ENCODE measurements at places on chromosomes 1 and 21.

DNA sequence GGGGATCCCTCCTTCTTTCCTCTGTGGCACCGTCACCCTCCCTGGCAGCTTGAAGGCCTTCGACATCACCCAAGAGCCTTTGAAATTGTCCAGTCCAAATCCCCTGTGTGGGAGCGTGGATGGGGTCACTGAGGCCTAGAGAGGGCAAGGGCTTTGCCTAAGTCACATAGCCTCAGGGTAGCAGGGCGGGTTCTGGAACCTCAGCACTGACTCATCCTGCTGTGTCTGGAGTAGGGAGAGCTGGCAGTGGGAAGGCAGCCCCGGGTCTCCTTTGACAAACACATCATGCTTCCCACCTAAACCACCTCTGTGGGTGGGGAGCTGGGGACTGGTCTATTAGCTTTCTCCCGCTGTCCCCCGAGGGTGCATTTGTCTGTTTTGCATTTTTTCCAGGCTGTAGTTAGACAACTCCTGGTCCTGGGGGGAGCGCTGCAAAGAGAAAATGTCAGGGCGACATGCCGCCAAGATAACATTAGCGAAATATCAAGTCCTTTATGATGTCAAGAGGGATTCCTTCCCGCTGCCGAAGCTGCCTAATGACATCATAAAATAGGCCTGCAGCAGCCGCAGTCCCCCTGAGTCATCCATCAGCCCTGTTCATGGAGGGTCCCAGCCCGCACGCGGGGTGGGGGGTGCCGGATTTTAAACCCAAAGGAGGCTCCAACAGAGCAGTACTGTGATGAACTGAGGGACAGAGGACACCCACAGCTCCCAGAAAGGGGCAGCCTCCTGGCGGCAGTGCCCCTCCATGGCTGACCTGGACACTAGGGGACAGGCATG is 77.0 kb upstream of the POU3F1 start:
- DNase-seq: no peak

DNA sequence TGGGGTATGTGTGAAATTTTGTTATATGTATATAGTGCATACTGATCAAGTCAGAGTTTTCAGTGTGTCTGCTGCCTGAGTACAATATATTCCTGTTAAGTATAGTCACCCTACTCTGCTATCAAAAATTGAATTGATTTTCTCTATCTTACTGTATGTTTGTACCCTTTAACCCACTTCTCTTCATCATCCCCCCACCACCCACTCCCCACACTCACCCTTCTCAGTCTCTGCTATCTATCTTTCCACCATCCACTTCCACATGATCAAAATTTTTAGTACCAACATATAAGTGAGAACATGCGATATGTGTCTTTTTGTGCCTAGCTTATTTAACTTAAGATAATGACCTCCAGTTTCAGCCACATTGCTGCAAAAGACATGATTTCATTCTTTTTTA is 4.2 kb downstream of the LY9 start:
- no peak for DNase-seq

GRCh38 chr1:51553911-51554310 is 34.8 kb upstream of the EPS15 start:
- no peak for DNase-seq

- DNase-seq: no peak
Observed at GRCh38 chr1:220330265-220330664, 58.0 kb upstream of the RAB3GAP2 start.

DNA sequence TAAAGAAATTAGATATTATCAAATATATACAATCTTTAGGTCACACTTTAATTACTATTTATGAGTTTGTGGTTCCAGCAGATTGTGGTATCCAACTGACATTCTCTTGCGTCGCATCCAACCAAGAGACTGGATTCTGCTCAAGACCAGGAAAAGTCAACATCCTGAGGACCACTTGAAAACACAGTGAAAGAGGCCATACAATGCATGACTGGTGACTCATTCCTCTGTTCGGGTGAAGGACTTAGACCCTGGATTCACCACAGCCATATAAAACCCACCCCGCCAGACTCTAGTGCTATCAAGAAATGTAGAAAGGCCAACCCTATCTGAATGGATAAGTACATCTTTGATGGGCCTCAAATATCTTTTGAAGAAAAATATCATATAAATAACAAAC is 14.5 kb upstream of the CFHR4 start:
- DNase-seq: no peak

DNA sequence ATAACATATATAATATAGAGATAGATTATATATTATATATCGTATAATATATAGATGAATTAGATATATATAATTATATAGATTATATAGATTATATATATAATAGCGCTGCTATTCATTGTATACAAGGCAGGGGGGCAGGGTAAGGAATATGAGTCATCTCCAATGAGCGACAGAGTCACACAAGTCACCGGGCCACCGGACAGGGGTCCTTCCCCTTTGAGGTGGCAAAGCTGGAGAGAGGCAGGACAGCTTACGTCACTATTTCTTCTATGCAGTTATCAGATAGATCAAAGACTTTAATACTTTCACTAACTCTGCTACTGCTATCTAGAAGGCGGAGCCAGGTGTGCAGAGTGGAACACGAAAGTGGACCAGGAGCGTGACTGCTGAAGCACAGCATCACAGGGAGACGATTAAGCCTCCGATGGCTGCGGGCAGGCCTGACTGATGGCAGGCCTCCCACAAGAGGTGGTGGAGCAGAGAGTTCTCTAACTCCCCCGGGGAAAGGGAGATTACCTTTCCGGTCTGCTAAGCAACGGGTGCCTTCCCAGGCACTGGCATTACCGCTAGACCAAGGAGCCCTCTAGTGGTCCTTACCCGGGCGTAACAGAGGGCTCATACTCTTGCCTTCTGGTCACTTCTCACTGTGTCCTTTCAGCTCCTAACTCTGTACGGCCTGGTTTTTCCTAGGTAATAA is 2154.7 kb downstream of the MRPL39 start:
- DNase-seq: no peak

DNA sequence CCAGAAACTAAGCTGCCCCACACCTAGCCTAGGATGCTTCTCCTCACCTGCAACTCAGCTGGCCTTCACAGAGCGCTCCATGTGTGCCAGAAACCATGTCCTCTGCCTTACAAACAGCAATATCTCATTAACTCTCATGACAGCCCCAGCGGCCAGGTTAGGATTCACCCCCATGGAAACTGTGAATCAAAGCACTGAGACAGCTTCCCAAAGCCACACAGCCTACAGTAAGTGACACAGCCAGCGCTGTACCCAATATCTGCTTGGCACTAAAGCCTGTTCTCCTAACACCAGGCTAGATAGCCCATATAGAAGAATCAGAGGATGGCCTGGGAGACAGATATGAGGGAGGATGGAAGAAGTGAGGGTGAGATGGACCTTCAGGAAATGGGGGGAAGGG is 13.5 kb downstream of the KCNN3 start:
- no peak for DNase-seq

- DNase-seq: no peak
Observed at GRCh38 chr1:117342397-117342796, 24.9 kb upstream of the MAN1A2 start.

GRCh38 chr21:36542312-36543101 is 62.6 kb upstream of the CLDN14 start:
- no peak for DNase-seq

DNA sequence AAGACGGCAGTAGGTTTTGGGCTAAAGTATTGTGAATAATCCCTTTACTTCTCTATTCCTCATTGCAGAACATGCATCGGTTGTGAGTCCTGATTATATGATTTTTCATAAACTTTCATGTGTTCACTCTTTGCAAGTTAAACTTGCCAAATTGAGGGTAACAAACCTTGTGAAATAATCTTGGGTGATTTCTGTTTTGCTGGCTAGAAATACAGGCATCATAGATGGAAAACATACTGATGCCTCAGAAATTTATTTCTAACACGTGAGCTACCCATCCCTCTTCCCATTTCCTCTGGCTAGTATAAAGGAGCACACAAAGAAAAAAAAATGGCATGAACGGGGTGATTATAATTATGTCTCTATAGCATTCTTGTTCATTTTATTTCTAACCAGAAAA is 39.6 kb downstream of the RGS5 start:
- DNase-seq: no peak

DNA sequence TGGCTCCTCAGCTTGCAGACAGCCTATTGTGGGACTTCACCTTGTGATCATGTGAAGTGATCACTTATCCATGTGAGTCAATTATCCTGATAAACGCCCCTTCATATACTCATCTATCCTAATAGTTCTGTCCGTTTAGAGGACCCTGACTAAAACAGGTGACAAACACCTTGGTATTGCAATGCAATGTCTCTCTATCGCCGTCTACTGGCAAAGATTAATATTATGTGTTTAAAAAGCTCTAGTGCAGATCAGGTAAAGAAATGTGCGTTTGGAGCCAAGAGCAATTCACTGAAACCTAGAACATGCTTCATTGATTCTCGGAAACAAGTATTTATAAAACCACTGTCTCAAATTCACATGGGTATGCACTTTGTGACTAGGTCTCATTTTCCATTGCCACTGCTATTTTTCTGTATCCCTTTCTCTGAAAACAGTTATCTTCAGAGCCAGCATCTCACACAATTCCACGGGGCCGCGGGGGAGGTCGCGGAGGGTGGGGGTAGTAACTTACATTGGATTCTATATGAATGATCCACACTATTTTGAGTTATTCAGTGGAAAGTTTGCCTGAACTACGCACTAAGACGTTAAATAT is 554.6 kb upstream of the NCAM2 start:
- DNase-seq: no peak

GRCh38 chr1:198754670-198755069 is 115.8 kb downstream of the PTPRC start:
- no peak for DNase-seq

- DNase-seq: no peak
Observed at GRCh38 chr1:165356876-165357275, 361 bp upstream of the LMX1A start.

DNA sequence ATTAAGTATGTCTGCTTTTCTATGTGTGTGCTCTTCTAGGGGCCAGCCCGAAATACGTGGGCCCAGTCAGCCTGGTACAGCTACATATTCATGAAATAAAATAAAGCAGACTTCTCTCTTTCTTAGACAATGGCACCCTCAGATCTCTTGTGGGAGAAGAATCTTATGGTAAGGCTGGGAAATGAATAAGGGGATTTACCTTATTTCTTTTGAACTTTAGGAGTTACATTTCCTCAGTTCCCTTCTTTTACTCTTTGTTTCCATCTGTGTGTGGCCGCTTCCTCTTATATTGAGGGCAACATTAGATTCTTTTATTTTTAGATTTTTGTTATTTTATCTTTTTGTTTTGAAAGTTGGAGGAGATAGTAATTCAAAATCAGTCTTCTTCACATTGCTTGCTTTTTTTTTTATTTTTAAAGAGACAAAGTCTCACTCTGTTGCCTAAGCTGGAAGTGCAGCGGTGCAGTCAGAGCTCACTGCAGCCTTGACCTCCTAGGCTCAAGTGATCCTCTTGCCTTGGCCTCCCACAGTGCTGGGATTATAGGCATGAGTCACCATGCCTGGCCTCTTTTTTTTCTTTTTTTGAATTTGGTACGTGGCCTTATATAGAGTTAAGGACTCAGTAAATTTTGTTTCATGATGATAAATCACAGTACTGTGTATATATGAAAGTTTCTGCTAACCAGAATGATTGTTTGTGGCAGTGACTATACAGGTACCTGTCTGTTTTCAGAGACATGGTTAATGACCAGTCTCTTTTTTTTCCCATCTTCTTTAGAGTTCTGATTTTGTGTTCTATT is 9.1 kb downstream of the LAMC1 start:
- no peak for DNase-seq

DNA sequence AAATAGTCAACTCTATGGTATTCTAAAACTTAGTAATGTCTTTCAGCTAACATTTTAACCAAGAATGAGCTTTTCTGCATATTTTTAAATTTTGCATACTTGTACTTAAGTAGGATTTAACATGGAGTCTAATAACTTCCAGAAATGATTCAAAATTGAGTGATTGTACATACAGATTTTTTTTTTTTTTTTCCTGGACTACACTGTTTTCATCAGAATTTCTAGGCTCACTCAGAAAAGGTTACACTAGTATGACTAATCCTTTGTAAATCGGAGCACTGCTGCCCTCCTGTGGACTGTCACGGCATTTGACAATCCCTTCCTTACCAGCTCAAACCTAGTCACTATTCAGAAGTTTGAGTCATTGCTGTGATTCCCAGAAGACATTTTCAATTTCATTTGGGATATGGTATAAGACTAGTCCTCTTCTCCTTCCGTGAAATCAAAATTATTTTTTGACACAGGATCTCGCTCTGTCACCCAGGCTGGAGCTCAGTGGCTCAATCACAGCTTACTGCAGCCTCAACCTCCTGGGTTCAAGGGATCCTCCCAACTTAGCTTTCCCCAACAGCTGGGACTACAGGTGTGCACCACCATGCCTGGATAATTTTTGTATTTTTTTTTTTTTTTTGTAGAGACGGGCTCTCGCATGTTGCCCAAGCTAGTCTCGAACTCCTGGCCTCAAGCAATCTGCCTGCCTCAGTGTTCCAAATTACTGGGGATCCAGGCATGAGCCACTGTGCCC is 45.5 kb downstream of the CD46 start:
- peak; percentile 88 for DNase-seq

- DNase-seq: no peak
Observed at GRCh38 chr1:43272161-43272560, 2.4 kb downstream of the TMEM125 start.

DNA sequence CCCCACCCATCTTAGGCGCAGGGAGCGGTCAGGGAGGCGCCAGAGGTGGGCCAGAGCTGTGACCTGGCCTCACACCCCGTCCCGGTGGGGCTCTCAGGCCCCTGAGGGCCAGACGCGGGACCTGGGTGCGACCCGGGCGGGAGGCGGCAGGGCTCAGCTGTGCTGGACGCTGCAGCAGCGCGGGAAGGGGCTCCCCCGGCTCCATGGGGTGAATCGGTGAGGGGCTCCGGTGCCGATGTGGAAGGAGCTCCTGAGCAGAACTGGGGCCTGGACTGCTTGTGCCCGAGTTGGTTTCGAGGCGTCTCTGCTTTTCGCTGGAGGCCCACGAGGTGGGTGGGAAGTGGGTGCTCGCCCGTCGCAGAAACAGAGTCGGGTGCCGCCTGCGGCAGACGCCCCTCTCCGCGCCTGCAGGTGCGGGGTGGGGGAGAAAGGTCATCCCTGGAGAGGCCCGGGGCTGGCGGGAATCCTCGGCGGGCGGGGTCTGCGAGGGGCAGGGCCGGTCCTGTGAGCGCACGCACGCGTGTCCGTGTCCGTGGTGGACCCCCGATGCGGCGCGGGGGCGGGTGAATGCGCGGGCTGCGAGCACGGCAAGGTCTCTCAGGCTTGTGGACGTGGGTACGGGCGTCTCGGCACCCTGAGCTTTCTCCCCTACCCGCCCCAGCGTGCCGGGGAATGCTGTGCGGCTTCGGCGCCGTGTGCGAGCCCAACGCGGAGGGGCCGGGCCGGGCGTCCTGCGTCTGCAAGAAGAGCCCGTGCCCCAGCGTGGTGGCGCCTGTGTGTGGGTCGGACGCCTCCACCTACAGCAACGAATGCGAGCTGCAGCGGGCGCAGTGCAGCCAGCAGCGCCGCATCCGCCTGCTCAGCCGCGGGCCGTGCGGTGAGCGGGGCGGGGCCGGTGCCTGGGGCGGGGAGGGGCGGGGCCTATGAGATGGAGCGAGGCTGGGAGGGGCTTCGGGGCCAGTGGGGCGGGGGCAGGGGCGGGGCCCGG is 20.4 kb downstream of the AGRN start:
- peak; percentile 81 for DNase-seq

GRCh38 chr21:32975811-32976431 is 49.8 kb upstream of the OLIG2 start:
- DNase-seq: no peak

- DNase-seq: no peak
Observed at GRCh38 chr1:8020032-8020431, 6.1 kb downstream of the ERRFI1 start.

- DNase-seq: peak; percentile 27
Observed at GRCh38 chr1:182600036-182600713, 4.0 kb downstream of the RGS16 start.

- DNase-seq: peak; percentile 73
Observed at GRCh38 chr1:182615468-182616129, 11.4 kb upstream of the RGS16 start.

All from stimulated activated CD8-positive, alpha-beta memory T cell treated with anti-CD3 and anti-CD28 coated beads, Interleukin-4, amount 100 ng/mL, for 48 hours (primary cell).